ENCODE measurements at places on chromosomes 4 and X. TPM values are rescaled to one million over a fixed set of nuclear protein-coding genes. Genes with fewer than 3 reads are reported as not detected.

DNA sequence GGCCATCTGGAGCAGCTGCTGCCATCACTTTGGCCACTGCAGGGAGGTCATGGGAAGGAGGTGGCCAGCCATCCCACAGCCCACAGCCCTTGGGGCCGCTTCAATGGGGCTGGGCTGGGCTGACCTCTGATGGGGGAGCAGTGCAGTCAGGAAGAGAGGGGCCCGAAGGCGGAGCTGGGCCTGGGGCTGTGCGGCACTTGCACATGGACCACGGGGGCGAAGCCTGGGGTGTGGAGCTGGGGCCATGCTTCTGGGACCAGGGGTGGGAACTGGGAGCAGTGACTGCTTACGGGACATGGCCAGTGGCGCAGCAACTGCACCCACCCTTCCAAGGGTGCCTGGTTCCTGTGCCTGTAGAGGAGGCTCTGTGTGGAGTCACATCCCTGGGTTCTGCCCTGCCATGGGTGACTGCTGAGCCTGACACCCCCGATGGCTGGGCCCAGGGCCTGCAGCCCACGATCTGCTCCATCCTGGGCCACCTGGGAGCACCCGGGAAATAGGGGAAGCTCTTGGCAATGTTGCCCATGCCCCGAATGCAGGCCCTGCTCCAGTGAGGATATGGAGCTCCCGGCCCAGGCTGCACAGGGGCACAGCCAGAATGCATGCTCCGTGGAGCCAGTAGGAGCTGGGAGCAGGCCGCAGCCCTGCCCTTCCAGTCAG lies 22.4 kb upstream of the SULT1B1 start:
- no peak for DNase-seq

The MRFAP1L1 gene
- 69.8 TPM for total RNA-seq

The ARR3 gene
- total RNA-seq, result not detected

- DNase-seq, result no peak
These were observed 92.1 kb downstream of the AFF1 start for GRCh38 chr4:87026800-87027495.

The BGN gene
- total RNA-seq, result 6.9 TPM

DNA sequence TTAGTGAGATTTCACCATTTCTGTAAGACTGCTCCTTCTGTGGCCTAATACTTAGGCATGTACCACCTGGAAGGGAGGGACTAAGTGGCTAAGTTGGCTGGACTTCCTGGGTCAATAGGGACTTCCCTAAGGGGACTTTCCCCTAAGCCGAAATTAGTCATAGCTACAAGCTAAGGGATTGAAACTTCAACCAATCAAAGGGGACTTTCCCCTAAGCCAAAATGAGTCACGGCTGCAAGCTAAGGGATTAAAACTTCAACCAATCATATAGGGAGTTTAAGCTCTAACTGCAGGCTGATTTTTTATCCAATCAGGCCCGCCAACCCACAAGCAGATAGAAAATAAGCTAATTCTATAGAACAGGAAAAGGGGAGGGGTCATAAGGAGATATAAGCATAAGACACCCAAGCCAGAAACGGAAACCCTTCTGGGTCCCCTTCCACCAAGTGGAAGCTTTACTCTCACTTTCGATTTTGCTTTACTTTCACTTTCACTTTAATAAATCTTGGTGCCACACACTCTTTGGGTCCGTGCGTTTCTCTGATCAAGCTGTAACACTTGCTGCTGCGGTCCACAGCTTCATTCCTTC lies 382.8 kb downstream of the KLHL4 start:
- DNase-seq, result no peak

The GAGE2A gene
- total RNA-seq, result not detected

The SPANXA2 gene
- total RNA-seq, result not detected

DNA sequence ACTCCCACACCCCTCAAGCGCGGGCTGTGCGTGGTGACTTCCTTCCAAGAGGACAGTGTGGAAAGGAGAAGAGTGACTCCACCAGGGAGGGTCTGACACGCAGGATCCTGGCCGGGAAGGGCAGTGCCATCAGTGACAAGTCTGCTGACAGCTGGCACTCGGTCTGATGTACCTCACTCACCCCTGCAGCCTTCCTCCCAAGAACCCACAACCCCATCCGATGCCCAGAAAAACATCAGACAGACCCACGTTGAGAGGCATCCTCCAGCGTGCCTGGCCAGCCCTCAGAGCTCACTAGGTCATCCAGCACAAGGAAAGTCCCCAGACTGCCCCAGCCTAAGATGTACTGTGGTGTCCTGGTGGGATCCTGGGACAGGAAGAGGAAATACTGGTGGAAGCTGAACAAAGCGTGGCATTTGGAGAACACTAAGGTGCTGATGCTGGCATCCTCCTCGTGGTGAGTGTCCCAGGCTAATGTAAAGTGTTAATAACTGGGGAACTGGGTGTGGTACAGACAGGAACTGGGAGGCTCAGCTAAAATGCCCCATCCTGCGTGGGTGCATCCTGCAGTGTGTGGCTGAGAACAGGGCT lies 200.0 kb upstream of the PSAPL1 start:
- no peak for DNase-seq

The CDX4 gene
- total RNA-seq, result not detected

The GABRG1 gene
- total RNA-seq, result not detected

Measured in sigmoid colon (tissue), 7 donors.